WTC11 (cell line): ENCODE measurements at places on chromosomes 2 and 18.

DNA sequence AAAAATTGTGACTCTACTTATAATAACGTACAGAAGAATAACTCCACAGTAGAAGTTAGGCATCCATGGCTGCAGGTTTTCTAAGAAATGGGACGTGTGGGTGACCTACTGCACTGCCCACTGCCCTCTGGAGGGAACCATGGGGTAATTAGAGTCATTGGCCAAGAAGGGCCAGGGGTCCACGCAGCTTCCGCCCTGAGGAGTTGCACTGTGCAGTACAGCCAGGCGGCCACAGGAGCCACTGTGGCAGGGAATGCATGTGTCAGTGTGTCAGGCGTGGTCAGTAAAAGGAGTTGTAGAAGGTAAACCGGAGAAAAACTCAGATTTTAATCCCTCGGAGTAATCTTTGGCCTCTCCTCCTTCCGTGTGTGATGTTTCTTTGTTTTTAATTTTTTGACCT, 24.8 kb downstream of the NCK2 start:
- DNase-seq: peak; percentile 36

DNA sequence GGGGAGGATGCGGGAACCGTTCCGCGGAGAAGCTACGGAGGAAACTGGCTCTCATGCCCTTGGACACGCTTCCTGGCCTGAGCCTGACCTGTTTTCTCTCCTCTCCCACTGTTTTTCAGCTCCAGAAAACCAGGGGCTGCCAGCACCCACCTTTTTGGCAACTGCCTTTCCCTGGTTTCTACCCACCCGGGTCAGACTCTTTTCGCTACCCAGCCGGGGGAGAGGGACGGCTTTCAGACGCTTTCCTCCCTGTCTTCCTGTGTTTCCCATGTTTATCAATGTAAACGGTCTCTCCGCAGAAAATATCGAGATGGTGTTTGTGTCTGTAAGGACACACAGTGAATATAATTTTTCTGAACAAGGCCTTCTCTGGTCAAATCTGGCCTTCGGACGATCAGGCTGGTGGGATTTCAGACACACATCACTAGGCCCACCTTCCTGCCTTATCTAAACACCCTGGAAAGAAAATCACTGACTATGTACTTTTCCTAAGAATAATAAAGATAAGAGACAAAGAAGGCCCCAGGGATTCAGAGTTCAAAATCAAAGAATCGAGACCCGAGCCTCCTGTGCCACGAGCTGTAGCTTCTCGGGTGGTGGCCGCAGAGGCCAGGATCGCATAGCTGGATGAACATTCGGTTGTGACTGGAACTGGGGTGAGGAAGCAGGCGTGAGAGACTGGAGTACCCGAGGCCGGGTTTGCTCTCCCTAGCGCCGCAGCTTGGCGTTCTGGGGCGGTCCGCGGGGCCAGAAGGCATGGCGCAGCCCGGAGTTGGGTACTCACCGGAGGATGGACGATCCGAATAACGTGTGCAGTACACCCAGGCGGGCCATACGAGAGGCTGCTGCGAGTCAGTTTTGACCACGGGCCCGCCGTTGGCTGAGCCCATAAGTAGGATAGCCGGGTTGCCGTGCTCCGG, 1.7 kb downstream of the EN1 start:
- no peak for DNase-seq

- no peak for DNase-seq
These were observed 7.1 kb upstream of the FIGLA start for GRCh38 chr2:70797506-70797905.

DNA sequence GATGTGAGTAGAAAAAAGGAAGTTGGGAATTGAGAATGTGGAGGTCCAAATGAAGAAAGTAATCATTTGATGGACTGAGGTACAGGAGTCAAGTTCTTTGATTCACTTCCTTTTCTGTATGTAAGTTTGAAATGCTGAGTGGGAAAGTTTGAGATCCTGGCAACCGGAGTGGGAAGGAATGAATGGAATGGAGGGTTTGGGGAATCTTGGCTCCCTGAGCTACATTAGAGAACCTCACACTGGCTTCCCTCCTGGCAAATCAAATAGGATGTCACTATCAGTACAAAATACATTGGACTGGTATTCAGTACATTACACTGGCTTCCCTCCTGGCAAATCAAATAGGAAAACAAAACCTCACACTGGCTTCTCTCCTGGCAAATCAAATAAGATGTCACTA, 9.8 kb upstream of the RNF138 start:
- DNase-seq: no peak
